ENCODE measurements at places on chromosomes 2 and 18.

DNA sequence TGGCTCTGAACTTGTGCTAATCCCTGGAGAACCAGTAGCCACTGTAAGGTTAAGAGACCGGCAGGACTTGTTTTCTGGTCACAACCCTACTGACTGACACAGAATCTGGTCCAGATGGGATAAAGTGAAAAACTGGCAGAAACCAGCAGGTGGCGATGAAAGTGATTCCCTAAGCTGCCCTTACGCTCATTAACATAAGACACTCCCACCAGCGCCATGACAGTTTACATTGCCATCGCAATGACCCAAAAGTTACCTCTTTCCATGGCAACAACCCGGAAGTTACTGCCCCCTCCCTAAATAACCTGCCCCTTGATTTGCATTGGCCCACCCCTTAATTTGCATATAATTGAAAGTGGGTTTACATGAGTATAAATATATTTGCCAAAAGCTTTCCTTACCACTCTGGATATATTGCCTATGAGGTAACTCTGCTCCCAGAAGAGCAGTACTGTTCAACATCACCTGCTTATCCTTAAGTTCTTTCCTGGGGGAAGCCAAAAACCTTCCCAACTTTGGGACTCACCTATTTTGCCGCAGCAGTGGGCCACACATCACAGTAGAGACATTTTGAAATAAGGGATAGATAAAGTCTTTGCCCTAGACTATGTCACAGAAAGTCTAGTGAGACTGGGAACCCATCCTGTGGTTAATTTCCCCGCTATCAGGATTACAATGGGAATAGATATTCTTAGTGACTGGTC is 35.8 kb upstream of the AFF3 start:
- peak; percentile 62 for DNase-seq

GRCh38 chr18:3983351-3983969 is 471.6 kb downstream of the DLGAP1 start:
- no peak for DNase-seq

DNA sequence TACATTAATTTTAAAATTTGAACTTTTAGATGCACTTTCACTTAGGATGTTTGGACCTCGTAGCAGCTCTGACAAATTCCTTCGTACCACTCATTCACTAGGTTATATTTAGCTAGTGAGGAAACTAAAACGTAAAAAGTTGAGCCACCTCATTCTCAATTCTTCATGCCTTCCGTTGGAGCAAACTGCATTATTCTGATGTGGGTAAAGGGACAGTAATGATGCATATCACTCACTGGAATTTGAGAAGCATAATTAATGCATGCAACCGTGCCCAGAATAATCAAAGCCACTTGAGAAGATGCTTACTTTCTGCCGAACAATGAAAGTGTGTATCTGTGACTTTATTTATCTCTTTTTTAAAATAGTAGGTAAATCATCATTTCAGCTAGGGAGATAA is 2.2 kb downstream of the CNOT9 start:
- DNase-seq, result peak; percentile 13

DNA sequence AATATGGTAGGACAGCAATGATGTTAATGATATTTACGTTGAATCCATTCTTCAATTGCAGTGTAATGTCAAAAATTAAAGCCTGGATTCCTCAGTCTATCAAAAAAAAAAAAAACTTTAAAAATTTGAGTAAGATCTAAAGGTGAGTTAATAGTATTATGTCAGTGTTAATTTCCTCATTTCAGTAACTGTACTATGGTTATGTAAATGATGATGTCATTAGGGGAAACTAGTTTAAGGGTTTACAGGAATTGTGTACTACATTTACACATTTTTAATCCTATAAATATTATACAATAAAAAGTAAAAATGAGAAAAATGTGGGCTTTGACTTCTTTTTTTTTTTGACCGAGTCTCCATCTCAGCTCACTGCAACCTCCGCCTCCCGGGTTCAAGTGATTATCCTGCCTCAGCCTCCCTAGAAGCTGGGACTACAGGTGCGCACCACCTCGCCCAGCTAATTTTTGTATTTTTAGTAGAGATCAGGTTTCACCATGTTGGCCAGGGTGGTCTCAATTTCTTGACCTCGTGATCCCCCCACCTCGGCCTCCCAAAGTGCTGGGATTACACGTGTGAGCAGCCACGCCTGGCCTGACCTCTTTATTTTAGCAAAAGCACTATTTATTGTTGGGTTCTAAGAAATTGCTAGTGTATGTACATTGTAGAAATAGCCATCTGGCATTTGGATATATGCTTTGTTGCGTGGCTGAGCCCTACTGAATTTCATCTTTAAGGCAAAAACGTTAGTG is 106.5 kb downstream of the XIRP2 start:
- DNase-seq, result no peak

- DNase-seq, result no peak
Observed at GRCh38 chr2:97714950-97715652, 1.7 kb downstream of the ZAP70 start.

DNA sequence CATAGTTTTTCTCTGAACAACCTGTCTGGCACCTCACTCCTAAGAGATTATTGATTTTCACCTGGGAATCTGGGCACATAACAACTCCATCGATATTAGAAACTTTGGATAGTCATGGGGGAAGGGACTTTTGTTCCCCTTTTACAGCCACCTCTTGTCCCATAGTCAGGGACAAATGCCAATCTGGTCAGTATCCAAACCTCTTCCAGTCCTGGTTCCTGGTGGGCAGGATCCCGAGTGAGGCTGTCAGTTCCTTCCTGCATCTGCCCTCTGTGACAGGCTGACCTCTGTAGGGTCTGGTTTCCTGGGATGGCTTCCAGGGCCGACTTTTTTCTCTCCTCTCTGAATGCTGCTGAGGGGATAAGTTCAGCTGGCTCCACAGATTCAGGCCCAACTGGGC is 11.0 kb downstream of the KIF5C start:
- DNase-seq, result no peak

DNA sequence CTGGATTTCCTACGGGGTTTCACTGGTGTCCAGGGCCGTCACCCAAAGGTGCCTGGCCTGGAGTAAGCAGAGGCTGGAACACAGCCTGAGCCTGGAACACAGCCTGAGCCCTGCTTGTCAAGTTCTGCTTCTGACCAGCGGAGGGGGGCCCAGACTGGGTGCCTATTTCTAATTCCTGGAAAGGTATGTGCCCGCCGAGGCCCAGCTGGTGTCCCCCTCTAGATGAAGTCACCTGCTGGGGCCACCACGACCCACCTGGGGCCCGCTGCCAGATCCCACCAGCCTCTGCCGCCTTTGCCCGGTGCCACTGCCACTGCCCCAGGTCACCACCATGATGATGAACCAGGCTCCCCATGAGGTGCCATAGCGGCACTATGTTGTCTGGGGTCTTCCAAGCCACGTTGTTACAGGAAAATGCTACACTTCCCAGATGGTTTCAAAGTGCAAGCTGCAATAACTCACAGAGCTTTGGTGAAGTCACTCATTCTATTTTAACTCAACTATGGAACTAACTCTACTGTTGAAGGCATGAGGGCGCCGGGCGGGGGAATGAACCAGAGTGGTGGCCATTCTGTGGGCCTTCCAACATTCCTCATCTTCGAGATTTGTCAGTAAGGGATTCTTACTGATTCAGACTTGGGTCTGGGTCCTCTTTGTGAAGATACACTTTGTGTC is 40.9 kb upstream of the LAPTM4A start:
- DNase-seq, result no peak

DNA sequence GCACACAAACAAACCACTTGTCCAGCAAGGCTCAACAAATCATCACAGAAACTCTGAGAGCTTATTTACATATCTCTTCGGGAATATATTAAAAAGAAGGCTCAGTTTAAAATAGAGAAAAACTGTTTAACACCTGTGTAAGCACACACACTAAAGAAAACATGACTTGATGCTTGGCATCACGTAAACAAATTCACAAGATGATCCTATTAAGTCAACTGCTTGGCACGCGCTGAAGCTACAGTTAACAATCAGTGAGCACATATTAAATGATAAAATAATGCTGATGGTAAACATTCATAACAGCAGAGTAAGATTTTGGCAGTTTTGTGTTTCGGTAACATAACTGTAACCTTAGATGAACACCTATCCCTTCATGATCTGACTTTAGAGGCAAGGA is 4.3 kb upstream of the HES6 start:
- DNase-seq, result no peak

DNA sequence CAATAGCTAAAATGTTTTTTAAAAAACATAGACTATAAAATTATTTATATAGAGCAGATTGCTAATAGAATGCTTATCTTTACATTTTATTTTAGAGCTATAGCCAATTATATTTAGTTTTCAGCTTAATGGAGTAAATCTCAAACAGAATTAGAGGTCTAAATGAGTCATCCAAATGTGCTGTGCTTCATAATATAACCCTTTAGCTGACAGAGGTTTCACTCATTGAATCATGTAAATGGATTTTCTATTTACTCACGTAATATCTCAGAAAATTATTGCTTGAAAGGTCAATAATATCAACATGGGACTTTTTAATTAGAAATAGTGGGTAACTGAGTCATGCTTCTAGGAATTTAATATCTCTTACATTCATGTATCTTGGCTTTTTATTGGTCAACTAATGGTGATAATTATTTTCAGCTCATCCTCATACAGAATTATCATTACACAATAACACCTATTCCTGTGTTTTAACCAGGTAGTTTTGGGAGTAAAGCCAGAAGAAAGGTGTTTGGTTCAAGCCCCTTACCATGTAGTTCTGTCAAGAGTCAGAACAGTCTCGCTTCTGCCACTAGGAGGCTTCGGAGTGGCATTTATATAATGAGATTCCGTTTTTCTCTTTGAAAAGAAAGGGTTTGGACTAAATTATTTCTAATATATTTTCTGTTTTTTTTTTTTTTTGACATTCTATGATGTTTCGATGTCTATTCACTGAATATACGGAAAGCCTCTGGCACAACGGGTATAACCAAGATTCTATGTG is 217.6 kb downstream of the CDH7 start:
- no peak for DNase-seq
